Ureter (tissue), 1 donor: ENCODE measurements at places on chromosomes 7 and 10. TPM values are rescaled to one million over a fixed set of nuclear protein-coding genes. Genes with fewer than 3 reads are reported as not detected.

DNA sequence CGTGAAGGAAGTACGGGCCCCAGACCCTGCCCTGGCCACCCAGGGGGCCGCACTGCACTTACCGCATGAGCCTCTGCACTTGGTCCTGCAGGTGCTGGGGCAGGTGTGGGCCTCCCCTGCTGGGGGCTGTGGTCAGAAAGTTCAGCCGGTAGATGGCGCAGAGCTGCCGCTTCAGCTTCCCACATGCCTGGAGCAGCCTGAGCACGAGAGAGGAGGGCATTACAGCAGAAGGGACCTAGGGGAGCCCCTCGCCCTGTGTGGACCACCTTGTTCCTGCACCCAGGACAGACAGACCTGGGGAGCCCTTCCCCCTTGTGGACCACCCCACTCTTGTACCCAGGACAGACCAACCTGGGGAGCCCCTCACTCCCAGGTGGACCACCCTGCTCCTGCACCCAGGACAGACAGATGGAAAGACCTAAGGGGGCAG lies 8.7 kb upstream of the PYROXD2 start:
- no peak for DNase-seq

- no peak for DNase-seq
These were observed 102.6 kb upstream of the NRBF2 start for GRCh38 chr10:63030536-63030935.

DNA sequence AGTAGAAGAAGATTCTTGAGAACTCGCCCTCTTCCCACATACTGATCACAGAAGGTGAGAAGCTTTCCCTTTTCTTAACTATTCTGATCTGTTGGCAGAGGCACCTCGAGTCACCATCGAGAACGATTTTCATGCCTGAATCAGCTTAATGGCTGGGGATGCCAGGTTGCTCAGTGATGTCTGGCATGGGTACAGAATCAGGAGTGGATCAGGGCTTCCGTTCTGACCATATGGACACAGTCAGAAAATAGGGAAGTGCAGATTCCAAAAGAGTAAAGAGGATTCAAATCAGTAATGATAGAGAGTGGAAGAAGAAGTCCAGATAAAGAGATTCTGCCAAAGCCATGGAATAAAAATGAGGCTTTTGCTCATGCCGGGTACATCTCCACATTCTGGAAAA lies 52.0 kb upstream of the GRB10 start:
- no peak for DNase-seq

DNA sequence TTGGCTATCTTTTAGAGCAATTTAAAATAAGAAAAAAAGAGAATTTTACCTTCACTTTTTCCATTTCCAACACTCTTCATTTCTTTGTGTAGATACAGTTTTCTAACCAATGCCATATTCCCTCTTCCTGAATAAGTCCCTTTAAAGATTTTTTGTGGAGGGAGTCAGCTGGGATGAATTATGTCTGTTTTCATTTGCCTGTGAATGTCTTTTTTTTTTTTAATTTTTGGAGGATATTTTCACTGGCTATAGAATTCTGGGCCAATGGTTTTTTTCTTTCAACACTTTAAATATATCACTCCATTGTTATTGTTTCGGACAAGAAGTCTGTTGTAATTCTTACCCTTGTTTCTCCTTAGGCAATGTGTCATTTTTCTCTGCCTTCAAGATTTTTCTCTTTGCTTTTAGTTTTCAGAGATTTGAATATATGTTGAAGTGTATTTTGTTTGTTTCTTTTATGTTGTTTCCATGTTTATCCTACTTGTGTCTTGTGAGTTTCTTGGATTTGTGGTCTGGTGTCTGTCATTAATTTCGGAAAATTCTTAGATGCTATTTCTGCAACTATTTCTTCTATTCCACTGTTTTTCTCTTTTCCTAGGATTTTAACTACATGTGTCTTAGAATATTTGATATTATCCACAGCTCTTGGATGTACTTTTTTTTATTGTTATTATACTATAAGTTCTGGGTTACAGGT lies 20.0 kb upstream of the CXCL12 start:
- DNase-seq = no peak

DNA sequence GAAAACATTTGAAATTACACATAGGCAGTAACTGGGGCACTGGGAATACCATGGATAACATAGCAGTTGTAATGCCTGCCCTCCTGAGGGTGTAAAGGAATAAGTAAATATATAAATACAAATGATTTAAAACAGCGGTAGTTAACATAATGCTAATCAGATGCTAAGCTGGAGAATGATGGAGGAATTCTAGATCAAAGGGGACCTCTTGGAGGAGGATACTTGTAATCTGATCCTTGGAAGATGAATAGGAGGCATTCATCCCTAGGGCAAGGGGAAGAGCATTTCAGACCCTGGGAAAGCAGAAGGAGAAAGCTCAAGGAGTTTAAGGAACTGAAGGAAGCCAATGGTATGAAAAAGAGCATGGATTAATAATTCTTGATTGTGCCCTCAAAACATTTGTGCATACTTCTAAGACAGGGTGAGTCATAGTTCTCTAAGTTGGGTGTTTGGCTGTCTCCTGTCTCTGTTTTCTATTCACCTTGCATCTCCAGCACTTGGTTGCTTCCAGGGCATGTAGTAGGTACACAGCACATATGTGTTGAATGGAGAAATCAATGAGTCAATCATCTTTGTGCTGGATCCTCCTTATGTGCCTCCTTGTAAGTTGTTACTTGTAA lies 54.8 kb upstream of the PLPP4 start:
- no peak for DNase-seq

- no peak for DNase-seq
These were observed 11.5 kb upstream of the RSU1 start for GRCh38 chr10:16828701-16829175.

DNA sequence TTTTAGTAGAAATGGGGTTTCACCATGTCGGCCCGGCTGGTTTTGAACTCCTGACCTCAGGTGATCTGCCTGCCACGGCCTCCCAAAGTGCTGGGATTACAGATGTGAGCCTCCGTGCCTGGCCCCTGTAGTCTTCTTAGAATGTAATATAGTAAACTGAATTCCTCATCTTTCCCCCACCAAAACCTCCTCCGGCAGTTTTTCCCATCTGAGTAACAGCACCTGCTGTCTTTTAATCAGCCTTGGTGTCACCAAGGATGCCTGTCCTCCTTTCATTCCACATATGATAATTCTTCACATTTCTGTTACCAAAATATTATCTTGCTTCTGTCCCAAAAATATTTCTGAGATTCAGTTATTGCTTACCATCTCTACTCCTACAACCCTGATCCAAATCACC lies 80.2 kb downstream of the ZEB1 start:
- DNase-seq = no peak

PTPN20 gene
- 2.5 TPM for total RNA-seq

DNA sequence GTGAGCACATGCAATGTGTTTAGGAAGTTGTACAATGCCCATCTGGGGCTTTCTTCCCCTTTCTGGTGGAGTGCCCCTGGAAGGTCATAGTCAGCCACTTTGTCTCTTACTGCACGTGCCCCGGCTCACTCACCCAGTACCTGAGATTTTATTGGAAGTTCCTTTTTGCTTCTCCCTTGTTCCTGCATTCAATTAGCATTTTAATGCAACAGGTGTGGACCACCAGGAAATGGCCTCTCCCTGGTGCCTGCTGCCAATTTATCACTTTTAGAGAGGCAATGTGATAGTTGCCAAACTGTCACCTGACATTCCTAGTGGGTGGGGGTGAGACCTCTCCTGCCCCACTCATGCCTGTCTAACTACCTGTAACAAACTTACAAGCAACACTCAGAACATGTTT lies 293.4 kb upstream of the DKK1 start:
- no peak for DNase-seq

GRCh38 chr10:99964791-99965190 lies 45.0 kb downstream of the DNMBP start:
- DNase-seq = no peak

- no peak for DNase-seq
These were observed 68.5 kb downstream of the EPDR1 start for GRCh38 chr7:37988721-37989650.
